ENCODE measurements at places on chromosomes 2 and 18.
A peak's percentile ranks its signal among the peaks of the same experiment; 100 is the strongest.

- no peak for DNase-seq
Measured at GRCh38 chr2:121649149-121649595, at the start of gene CLASP1. Gene CLASP1 (minus strand): TSS chr2:121649462. CDS start chr2:121605895, 43,567 bp downstream.

DNA sequence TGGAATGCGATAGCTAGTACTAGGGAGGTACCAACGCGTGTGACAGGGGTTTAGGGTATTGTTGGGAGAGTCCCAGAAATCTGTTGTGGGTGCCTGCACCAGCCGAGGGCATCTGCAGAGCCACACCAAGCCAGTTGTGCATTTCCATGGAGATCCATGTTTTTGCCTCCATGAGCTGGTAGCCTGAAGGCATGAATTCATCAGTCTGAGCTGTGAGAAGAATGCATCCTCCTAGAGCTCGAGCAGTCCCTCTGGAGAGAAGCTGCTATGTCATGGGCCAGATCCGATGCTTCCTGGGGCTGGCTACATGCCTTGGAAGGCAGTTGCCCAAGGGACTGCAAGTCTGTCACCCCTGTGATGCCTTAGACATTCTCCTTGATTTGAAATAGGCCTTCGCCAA, 57.9 kb downstream of the LIPG start:
- no peak for DNase-seq

- DNase-seq: no peak
Measured at GRCh38 chr2:17555150-17555549, 14.7 kb downstream of the VSNL1 start.

- DNase-seq: no peak
Measured at GRCh38 chr2:98768384-98769113, 37.6 kb upstream of the MGAT4A start.

GRCh38 chr2:200975672-200976071, 12.2 kb upstream of the ORC2 start:
- DNase-seq: no peak

DNA sequence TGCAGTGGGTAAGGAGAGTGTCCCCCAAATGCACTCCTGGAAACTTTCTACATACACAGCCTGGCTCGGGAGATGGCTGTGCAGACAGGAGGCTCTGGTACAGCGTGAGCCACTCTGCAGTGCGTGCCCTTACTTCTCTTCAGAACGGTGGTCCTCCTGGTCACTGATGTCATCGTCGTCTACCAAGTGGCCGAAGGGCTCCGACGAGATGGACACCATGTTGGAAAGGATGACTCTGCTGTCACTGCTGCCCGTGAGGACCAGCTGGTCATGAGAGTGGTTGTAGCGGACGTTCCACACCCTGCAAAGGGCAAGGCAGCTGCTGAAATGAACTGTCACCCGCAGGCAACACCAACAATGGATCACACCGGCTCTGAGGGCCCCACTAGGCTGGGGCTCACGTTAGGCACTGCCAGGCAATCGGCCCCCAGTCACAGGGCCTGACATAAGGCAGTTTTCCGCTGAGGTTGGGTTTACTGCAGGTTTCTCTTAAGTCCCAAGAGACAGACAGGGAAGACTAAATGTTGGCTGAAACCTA, 185.3 kb downstream of the EIPR1 start:
- no peak for DNase-seq

GRCh38 chr2:45190481-45190942, 181.3 kb upstream of the SIX2 start:
- DNase-seq: no peak

GRCh38 chr2:178761759-178762371, 45.4 kb downstream of the TTN start:
- DNase-seq: peak; percentile 18

DNA sequence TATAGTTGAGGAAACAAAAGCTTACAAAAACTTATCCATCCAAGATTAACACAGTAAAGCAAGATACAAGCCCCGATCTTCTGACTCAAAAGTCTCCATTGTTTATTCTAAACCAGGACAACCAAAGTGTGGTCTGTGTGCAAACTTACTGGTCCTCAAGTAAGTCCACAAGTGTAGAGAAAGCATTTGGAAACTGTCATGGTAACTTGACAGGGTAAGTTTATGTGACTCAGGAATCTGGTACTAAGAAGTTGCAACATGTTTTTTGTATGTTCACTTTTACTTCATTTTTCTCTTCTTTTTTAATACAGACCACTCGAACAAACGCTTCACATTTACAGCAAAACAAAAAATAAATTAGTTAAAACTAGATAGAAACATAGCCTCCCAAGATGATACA, 9.4 kb downstream of the MBD2 start:
- DNase-seq: no peak
